Kasumi-1 (cell line): ENCODE measurements at places on chromosomes 6 and 20.

DNA sequence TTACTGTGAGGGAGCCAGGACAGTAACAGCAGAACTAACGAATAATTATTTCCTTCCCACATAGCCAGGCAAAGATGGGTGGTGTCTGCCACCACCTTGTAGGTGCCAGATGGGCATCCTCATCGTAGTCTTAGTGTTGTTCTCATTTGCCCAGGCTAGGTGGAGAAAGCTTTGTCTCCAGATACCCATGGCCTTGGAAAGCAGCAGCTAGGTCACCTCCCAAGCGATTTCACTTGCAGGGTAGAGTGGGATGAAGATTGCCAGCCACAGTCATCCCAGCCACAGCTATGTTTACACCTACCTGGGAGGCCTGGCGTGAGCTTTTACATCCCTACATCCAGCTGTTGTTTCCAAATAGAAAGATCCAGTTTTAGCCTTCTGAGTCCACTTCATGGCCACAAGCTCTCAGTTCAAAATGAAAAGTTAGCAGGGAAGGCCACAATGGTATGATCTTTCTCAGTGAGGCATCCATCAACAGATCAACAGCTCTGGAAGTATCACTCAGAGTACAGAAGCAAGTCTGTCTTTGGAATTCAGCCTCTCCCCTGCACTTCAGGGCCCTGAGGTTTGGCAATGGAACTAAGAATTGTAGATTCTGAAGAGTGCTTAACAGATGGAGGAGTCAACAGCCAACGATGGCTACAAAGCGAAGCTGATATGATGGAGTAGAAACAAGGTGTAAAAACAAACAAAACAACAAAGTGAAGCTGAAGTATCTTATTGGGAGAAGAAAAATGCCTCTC, 11.0 kb upstream of the SNRPC start:
- DNase-seq: no peak

DNA sequence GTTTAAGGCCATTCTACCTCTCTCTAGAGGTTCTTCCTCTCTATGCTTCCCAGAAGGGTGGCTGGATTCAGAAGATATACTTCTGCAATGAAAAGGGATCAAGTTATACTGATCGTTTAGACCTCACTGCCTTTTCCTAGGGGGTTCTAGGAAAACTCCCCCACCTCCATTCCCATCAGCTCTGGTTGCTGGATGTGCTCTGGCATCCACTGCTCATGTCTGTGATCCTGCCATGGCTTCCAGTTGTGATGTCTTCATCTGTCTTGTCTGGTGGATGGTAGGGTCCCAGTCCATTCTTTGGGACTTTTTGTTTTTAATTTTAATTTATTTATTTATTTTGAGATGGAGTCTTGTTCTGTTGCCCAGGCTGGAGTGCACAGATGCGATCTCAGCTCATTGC, 118.4 kb downstream of the BTBD3 start:
- no peak for DNase-seq

DNA sequence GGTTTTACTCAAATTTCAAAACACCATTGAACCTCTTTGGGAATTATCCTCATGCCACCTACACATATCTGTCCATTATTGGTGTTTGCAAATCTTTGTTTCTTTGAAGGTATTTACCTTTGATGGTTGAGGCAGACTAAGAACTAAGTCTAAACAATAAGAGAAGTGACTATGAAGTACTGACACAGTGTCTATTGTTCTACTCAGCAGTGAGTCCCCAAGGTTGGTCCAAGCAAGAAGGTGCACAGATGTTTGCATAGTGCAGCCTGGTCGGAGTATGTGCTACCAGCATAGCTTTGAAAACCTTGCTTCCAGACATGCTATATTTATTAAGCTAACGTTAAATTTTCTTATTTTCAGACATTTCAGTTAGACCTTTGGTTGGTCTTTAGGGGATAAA, 19.5 kb downstream of the LRRC1 start:
- DNase-seq: no peak

DNA sequence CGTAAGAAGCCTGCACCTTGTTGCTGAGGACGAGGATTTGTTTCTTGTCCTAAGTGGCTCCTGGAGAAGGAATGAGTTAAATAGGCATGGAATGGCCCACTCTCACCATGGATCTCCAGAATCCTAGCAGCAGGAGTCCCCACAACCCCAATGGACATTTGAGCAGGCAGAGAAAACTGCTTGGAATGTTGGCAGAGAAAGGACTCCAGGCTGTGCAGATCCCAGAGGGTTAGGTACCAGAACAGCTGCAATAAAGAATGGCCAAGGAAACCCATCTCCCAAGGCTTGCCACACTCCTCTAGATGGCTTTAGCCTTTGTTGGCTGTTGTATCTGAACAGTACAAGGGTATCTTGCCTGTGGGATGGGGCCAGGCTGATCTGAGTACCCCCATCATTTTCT, 1415.7 kb upstream of the ADGRB3 start:
- no peak for DNase-seq

- DNase-seq: no peak
Observed at GRCh38 chr20:37353285-37353849, 7.4 kb downstream of the SRC start.

GRCh38 chr6:56499095-56499494, 143.6 kb downstream of the DST start:
- DNase-seq: no peak

DNA sequence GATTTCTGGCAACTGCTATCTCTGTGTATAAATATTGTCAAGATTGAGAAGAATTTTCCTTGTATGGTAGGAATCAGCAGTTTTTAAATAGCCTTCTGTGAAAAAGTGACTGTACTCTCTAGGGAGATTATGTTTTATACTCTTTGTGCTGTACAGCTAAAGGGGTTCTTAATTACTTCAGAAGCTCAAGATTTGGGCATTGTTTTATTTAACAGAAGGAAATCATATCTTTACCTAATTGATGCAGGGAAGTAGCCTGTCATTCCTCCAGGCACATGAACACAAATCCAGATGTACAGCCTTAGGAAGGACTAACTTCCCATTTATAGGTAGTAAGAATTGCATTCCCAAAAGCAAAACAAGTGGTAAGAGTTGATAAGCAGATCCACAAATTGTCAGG, 1.3 kb downstream of the CALHM5 start:
- no peak for DNase-seq

GRCh38 chr6:56366141-56366852, 118.9 kb upstream of the COL21A1 start:
- DNase-seq: no peak

GRCh38 chr6:79374308-79374707, 139.8 kb upstream of the HMGN3 start:
- no peak for DNase-seq

GRCh38 chr6:116467096-116467495, 5.9 kb downstream of the CALHM6 start:
- no peak for DNase-seq

- no peak for DNase-seq
Observed at GRCh38 chr6:41289815-41290214, 3.3 kb upstream of the TREM1 start.

DNA sequence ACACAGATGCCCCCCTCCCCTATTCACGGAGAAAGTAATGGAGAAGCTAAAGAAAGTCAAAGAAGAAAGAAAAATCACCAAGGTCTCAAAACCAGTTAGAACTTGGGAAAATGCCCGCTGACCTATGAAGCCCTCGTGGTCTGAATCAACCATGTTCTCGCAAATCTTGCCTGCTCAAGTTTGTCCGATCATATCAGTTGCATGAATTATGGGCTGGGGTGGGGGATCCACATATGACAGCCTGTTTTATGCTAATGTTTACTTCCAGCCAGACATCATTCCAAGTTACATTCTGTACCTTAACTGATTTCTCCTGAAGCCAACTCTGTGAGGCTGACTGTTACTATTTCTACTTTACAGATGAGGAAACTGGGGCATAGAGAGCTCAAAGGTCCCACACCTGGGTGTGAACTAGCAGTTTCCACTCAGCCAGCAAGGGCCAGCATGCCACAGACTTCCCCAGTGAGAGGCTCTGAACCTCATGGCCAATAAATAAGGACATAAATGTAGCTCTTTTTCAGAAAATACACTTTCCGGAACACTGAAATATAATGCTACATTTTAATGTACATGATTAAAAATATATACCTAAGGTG, 2.1 kb downstream of the RNASET2 start:
- DNase-seq: no peak

DNA sequence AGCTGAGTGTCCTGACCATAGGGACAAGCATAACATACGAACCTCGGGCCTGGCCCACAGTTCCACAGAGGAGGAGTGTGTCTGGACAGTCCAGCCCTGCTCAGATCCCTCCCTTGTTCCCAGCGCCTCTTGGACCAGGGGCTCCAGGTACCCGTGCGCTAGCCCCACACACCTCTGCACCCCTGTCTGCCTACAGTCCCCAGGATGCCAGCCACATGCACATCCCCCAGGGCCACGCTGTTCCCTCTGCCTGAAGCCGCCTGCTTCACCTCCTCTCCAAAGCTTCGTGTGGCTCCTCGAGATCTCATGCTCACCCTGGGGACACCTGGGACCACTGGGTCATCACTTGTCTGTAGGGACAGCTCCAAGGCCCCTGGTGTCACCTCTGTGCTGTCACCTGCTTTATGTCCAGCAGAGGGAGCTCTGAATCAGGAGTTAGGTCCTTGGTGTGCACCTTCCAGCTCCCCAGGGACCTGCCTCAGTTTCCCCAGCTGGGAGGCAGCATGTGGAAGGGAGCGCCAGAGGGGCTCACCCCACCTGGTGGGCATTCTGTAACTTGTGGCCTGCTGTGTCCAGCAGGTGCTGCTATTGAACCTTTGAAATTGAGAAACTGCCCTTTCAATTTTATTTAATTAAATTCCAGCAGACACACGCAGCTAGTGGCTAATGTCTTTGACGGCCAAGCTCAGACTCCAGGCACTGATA, 7.3 kb upstream of the YTHDF1 start:
- peak; percentile 23 for DNase-seq

GRCh38 chr20:50471231-50471630, 39.0 kb upstream of the PTPN1 start:
- DNase-seq: no peak

GRCh38 chr20:50744143-50744792, 12.9 kb downstream of the PARD6B start:
- no peak for DNase-seq

- DNase-seq: no peak
Observed at GRCh38 chr20:40467067-40467466, 222.0 kb downstream of the MAFB start.

- DNase-seq: no peak
Observed at GRCh38 chr20:61692479-61692878, 373.2 kb downstream of the TAF4 start.

- DNase-seq: no peak
Observed at GRCh38 chr6:50734488-50734887, 21.2 kb downstream of the TFAP2D start.

GRCh38 chr20:38649275-38649891, 47.8 kb downstream of the ARHGAP40 start:
- peak; percentile 37 for DNase-seq

- DNase-seq: no peak
Observed at GRCh38 chr6:167965592-167966539, 31.6 kb upstream of the KIF25 start.

DNA sequence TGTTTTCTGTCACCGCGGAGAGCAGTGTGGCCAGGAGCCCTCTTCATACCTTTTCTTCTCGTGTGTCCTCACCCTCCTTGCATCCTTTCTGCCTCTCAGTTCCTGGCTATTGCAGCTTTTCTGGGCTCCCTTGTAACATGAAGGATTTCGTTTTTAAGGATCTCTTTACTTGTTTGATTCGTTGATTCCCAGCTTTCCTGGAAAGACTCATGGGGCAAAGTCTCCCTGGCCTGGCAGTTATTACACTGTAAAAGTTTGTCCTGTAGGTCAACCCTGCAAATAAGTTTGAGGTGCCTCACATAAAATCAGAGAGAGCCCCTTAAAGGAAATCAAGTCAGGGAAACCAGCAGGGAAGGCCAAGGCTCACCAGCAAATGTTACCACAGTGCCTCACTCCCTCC, 70.1 kb downstream of the ISM1 start:
- DNase-seq: no peak

GRCh38 chr6:170091000-170091638, 199.8 kb downstream of the DLL1 start:
- DNase-seq: no peak

DNA sequence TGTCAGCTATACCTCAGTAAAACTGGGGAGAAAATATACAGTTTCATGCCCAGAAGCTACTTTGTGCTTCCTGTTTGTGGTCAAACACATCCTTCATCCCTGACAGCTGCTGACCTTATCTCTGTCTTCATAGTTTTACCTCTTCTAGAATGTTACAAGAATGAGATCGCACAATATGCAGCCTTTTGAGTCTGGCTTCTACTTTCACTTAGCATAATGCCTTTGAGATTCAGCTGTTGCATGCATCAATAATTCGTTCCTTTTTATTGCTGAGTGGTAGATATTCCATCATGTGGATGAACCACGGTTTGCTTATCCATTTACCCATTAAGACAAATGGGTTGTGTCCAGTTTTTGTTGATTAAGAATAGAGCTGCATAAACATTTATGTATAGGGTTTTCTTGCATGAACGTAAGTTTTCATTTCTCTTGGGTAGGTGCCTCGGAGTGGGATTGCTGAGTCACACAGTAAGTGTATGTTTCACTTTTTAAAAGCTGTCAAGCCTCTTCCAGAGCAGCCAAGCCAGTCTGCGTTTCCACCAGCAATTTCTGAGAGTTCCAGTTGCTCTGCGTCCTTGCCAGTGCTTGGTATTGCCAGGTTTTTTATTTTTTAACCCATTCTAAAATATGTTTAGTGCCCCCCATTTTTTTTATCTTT, 86.6 kb upstream of the PAX1 start:
- DNase-seq: peak; percentile 5

DNA sequence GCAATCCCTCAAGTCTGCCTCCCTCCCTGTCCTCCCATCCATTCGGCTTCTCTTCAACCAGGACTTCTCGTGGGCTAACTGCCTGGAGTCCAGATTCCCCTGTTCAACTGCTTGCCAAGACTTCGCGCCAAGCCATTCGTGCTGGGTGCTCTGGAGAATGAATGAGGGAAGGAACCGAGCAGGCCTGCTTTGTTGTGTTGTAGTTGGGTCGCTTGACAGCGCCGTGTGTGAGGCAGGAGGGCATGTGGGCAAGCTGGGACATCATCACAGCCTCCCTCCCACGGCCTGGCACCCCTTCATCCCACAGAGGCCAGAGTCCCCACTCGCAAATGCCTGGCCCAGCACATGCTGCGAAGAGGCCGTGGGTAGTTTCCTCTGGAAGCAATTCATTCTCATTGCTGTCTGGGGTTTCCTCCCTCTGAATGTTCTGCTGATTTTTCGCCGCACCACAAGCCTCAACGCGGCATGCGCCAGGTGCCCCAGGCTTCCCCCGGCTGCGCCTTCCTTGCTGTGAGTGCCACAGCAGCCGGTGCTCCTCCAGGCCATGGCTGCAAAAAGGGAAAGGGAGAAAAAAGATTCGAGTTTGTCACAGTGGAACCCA, 336.0 kb downstream of the QKI start:
- DNase-seq: no peak

GRCh38 chr6:36908747-36909146, 23.0 kb downstream of the C6orf89 start:
- DNase-seq: no peak

DNA sequence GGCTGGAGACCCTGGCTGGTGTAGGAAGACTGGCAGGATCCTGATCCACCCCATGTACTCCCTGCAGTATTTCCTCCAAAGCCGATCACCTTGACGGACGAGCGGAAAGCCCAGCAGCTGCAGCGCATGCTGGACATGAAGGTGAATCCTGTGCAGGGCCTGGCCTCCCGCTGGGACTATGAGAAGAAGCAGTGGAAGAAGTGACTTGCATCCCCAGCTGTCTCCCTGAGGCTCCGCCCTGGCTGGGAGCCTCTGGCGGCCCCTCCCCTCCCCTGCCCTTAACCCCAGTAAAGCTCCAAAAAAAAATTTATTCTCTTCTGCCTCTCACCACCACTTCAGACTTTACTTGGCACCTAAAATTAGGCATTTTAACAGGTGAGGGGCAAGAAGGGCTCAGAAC, 7.0 kb downstream of the COX4I2 start:
- no peak for DNase-seq
